Stimulated activated CD4-positive, alpha-beta T cell treated with anti-CD3 and anti-CD28 coated beads, Interleukin-1b, Interleukin-23, amount 100 ng/mL, for 1 hour (primary cell): ENCODE measurements at places on chromosomes 12 and 14.

DNA sequence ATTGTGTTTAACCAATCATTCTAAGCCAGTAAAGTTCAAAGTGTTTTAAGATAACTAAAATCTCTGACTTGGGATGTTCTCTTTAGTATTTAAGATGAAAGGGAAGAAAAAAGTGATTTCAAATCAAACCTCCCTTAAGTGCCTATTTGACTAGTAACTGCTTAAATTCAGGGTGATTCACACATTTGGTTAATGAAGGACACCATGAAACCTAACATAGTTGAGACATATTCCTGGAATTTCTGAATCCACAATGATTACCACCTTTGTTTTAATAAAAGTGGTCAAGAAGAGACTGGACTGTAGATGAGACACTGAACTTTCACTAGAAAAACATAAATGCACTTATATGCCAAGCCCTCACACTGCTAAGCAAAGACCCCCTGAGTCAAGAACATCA is 138.7 kb downstream of the MED13L start:
- no peak for DNase-seq

DNA sequence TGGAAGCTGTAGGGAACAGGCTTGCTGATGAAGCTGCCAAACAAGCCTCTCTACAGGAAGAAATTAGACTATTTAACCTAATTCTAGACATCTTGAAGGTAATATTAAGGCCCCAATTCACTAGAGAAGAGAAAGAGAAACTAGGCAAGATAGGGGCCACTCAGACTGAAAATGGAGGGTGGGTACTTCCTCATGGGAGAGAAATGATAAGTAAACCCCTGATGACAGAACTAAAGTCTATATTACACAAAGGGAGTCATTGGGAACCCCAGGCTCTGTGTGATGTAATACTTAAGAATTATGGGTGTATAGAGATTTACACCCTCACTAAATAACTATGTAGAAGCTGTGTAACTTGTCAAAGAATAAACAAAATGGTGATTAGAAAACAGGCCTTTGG is 64.3 kb downstream of the APOBEC1 start:
- DNase-seq: no peak

DNA sequence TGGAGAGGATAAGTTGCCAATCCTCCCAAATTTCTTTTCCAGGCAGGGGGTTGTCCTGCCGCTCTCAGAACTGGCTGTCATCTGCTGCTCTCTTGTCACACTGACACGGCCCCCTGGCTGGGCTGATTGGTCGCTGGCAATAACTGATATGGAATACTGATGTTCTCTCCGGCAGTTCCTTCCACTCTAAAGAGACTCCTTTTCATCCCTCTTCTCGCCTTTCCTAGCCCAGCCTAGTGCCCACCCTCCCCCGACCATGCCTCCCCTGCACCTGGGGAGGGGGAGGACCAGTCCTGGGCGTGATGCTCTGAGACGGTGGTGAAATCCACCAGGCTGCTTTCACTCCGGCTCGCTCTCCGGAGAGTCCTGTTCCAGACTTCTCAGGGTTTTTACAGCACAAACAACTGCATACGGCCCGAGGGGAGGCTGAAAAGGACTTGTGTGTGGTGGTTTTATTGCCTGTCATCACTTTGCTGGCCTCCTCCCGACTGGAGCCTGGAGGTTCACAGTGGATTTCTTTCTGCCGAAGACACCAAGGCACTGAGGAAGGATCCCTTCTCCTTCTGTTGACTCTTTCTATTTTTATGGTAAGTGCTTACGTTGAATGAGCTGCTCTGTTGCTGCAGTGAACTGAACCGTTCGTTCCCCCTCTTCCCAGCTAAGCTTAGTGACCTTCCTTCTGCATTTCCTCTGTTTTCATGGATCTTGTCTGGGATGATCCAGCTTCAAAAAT is at the start of gene ANO4:
Gene ANO4, plus strand, starts transcription at position 336 of the 733 bp plus-strand sequence. CDS start 107,010 bp downstream, outside the sequence.
- DNase-seq: no peak

- DNase-seq: no peak
These were observed 14.6 kb downstream of the PSMD9 start for GRCh38 chr12:121903202-121903601.

DNA sequence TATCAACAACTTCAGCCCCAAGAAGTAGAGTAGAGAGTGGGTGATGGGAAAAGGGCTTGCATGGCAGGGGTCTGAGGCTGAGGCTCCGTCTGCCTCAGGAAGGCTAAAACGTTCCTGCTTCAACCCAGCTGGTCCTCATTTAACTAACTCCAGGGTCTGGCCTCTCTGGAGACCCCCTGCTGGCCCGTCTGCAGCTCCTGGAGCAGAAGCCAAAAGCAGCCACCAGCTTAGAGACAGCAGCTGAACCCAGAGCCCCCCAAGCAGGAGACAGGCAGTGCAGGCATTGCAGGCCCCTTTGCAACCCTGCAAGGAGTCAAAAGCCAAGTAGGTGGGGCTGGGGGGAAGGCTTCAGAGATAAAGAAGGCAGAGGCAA is 25.1 kb upstream of the LTBP2 start:
- DNase-seq: no peak

DNA sequence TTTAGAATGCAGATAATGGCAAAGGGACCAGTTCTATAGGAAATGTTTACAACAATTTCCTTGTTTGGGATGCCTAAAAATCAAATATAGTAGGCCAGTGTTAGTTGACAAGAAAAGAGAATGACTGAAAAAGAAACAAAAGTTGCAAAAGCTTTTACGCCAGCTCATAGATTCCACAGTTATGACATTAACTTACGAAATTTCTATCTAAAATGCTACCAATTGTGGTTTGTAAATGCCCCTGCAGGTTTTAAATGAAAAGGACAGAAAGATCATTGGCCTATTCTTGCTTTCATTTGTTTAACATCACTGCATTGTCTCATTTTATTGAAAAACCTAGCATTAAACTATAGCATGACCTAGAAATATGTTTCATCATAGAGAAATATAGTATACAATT is 345.8 kb downstream of the CCDC91 start:
- no peak for DNase-seq

- no peak for DNase-seq
These were observed 8.0 kb downstream of the AGAP2 start for GRCh38 chr12:57730336-57731067.

- DNase-seq: no peak
These were observed 1493.1 kb upstream of the FLRT2 start for GRCh38 chr14:84036840-84037239.

DNA sequence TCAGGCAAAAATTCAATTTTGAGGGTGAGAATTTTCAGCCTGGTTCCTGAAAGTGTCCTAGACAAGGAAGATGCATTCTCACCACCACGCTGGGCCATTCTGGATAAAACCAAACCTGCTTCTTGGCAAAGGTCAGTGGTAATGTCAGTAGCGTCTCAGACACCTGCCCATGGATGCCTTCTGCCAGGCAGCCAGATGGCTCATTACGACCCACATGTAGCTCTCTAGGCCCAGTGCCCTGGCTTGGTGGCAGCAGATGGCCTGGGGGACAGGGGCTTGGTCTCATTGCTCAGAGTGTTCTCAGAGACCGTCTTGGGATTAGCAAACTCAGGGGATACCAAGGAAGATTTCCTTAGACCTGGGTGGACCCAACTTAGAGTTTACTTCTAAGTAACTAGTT is 105.1 kb downstream of the ARF6 start:
- no peak for DNase-seq

- no peak for DNase-seq
These were observed 44.4 kb upstream of the TCL1A start for GRCh38 chr14:95758331-95758730.

GRCh38 chr12:131134523-131135310 is 181.0 kb downstream of the ADGRD1 start:
- no peak for DNase-seq

DNA sequence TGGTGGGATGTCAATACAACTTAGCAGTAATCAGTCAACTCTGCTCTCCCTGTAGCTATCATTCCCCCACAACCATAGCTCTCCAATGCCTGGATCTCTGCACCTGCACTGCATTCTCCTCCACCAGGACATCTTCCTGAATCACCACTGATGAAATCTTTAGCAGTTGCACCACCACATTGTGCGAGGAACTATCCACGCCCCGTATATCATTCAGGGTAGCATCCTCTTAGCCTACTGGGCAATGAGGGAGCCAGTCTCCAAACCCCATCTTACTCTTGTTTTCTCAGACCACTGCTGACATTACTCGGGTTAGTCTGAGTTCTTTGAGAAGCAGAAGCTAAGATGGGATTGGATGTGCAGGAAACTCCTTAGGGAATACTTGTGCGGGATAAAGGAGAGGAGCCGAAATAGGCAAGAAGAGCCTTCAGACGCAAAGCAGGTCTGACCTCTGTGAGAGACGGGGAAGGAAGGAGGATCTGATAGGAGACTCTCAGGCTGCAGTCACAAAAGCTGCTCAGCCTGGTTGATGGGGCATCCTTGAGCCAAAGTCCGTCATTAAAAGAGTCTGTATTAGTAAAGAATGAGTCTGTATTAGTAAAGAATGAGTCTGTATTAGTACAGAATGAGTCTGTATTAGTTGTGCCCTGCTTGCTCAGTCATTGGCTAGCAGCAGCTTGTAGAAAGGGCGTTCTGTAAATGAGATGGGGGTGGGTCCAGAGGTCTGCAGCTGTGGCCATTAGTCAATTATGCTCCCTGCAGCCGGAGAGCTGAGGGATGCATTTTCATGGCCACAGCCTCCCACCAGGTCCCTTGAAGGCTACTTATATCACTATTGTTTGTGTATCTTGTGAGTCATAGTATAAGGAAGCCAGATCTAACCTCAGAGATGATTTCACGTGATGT is 49.6 kb upstream of the RASSF3 start:
- no peak for DNase-seq

DNA sequence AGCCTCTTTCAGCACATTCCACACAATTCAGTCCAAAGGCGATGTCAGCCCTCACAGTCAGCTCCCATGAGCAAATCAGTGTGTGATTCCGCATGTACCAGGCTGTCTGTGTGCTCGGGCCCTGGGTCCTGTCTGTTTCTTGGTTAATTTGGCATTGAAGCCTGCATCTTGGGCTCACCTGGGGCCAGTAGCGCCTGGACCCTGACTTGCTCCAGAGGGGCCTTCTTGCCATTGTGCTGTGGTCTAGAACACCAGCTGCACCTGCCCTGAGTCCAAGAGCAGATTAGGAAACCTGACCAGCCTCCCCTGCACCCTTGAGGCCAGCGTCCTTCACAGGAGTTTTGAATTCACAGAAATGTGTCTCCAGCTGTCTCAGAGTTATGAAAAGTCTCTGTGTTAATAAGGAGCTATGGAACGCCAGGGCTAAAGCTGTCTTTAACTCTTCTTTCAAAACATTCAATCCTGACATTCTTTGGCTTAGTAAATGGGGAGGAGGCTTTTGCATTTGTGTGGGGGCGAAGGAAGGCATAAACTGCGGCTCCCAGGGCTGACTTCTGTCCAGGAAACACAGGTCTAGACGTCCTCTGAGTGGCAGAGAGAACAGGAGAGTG is 102.2 kb downstream of the ARF6 start:
- DNase-seq: no peak

GRCh38 chr12:119258556-119258955 is 76.0 kb upstream of the CCDC60 start:
- no peak for DNase-seq

GRCh38 chr12:113802966-113803758 is 163.0 kb downstream of the RBM19 start:
- no peak for DNase-seq

DNA sequence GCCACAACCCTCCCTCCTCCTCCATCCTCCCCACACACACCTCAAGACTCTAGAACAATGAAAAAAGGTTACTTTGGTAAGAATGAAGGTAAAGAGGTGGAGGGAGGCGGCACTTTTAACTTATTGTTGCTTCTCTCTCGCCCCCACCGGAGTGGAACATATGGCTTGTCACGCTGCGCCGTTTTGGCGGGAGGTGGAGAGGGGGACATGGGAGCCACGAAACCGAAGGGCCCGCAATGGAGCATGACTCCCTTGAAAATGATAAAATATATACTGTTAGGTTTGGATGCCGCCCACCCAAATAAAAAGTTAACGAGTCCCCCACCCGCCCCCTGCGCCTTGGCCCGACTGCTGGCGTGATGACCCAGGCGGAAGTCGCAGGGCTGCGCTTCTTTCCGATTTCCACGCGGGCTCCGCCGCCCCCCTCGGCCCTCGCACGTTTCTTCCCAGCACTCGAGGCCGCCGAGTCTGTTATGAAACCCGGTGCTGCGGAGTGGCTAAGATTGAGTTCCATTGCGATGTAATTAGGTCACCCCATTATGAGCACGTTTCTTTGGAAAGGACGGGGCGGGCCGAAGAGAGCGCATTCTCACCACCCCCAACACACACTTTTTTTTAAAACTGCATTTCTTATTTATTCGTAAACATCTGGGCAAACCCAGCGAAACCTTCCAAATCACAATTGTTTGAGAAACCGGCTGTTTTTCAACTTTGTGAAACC is 1.4 kb upstream of the ZFP36L1 start:
- no peak for DNase-seq

DNA sequence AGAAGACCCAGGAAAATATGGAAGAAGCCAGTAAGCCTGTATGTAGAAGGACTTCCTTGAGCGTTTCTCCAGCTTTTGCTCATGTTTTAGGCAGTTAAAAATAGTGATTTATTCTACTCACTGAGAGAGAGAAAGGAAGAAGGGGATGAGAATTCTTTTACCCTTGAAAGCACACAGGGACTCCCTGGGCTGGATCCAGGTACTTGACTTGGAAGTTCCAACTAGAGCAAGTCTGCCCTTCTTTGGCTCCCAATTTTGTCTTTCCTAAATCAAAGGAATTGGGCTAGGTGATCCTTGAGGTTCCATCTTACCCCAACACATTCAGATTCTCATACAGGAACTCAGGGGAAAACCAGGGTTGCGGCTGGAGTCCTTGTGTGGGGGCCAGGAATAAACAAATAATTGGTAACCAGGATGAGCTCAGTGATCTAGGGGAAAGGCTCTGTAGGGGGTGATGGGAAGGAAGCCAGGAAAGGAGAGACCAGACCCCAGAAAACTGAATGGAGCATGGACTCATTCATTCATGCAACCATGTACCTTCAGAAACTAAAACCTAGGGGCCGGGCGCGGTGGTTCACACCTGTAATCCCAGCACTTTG is 11.5 kb upstream of the ITGA5 start:
- no peak for DNase-seq

DNA sequence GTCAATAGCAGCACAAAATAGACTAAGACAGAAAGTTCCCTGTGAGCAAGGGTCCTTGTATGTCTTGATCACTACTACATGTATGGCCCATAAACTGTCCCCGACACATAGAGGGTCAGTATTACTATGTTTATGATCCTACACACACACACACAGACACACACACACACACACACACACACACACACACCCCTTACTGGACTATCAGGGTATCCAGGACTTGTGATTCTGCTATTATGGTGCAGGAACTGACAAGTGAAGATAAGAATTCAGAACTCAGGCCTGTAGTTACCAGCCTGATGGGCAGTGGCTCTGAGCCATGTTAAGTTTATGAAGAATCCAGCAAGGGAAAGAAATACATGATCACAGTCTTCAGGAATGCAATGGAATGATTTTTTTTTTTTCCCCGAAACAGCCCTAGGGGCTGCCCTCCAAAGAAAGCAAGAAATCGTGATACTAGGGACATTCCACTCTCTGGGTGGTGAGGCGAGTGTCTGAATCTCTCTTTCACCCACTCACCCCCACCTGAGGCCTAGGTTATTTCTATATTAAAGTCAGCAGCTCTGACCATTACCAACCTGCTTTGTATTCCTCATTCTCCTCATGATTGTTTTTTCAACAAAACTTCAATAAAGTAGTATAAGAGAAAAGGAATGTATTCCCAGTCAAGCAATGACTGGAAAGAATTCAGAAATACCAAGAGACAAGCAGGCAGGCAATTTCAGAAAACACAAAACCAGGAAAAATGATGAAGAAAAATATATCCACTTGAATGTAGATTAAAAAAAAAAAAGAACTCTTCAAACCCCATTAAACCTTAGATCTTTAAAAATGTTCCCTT is 105.8 kb downstream of the AVPR1A start:
- DNase-seq: no peak

- DNase-seq: no peak
These were observed 68.9 kb downstream of the ALG10B start for GRCh38 chr12:38385486-38385885.
